ENCODE measurements at places on chromosomes 1 and 21.

GRCh38 chr1:39043513-39043912 lies 17.4 kb downstream of the NDUFS5 start:
- 0 out of 2 replicates have a peak, but pooled peaks cover 1% of the 10 kb centered on the region for H3K36me3 ChIP-seq
- no peaks in the 10 kb centered on the region for H3K4me1 ChIP-seq
- no peak for DNase-seq

GRCh38 chr1:64965366-64966157 lies 787 bp downstream of the JAK1 start:
- no peaks in the 10 kb centered on the region for H3K4me1 ChIP-seq
- H3K27ac ChIP-seq, result peak overlapping the region; percentile 36
- peak overlapping the region; percentile 93 for H3K4me3 ChIP-seq
- no peaks in the 10 kb centered on the region for H3K27me3 ChIP-seq

DNA sequence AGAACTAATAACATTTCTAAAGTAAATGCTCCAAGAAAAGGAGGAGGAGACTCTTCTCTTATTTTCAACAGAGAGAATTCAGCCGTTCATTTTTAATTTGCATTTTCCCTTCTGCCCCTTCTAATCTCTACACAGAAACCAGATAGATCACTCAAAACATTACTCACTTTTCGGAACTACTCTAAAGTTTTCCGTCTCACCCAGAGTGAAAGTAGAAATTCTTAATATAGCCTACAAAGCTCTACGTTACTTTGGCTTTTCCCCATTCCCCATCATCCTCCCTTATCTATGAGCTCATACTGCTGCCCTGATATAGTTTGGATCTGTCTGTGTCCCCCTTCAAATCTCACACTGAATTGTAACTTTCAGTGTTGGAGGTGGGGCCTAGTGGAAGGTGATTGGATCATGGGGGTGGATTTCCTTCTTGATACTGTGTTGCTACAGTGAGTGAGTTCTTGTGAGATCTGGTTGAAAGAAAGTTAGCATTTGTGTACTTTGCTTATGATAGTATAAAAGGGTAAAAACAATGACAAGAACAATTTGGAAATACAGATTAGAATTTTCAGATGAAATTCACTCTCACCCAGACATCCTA lies 188.2 kb downstream of the AMY1C start:
- no peaks in the 10 kb centered on the region for H3K4me1 ChIP-seq
- no peak for DNase-seq
- H3K27ac ChIP-seq, result no peak overlapping the region
- H3K36me3 ChIP-seq, result no peaks in the 10 kb centered on the region

- H3K4me3 ChIP-seq, result no peak overlapping the region
- no peak for DNase-seq
- peaks cover 5% of the 10 kb centered on the region for H3K27me3 ChIP-seq
These were observed 267.2 kb downstream of the ZNF648 start for GRCh38 chr1:181794332-181794731.

DNA sequence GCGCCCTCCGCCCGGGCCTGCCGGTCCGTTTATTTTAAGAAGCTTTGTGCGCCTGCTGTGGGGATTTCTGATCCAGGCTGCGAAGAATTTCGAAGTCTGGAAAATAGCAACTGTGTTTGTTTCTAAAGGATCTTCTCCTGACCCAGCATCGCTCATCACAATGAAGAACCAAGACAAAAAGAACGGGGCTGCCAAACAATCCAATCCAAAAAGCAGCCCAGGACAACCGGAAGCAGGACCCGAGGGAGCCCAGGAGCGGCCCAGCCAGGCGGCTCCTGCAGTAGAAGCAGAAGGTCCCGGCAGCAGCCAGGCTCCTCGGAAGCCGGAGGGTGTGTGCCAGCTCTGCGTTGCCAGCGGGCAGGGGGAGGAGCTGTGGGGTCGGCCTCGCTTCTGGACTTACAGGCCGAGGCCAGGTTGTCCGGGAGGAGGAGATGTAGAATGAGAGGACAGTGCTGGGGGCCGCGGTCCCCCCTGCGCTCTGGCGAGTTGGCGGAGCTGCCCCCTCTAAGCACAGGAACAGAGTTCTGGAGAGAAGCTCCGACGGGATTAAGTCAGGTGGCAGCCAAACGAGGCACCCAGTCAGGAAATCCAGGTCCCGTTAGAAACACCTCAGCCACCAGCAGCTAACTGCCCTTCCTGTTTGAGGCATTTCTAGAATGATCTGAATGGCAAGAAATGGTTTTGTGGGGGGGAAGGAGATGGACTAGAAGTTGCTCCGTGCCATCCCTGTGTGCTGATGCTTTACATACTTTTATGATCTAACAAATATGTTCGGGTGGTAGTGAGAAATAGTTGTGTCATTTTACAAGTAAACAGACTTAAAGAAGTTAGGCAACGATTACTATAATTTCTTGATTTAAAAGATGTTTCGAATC lies 948 bp downstream of the TXLNA start:
- H3K27me3 ChIP-seq, result no peaks in the 10 kb centered on the region
- H3K36me3 ChIP-seq, result peaks cover 48% of the 10 kb centered on the region
- no peak for DNase-seq
- H3K4me3 ChIP-seq, result peak overlapping the region; percentile 51
- peaks cover 10% of the 10 kb centered on the region for H3K4me1 ChIP-seq

GRCh38 chr21:42358937-42359336 lies 7.4 kb downstream of the TFF1 start:
- H3K27me3 ChIP-seq, result no peaks in the 10 kb centered on the region
- no peaks in the 10 kb centered on the region for H3K4me1 ChIP-seq
- no peak overlapping the region for H3K27ac ChIP-seq
- H3K36me3 ChIP-seq, result no peaks in the 10 kb centered on the region

- H3K4me1 ChIP-seq, result no peaks in the 10 kb centered on the region
- no peak overlapping the region for H3K27ac ChIP-seq
- no peak overlapping the region for H3K4me3 ChIP-seq
- no peak for DNase-seq
- no peaks in the 10 kb centered on the region for H3K36me3 ChIP-seq
These were observed 681 bp upstream of the GPR61 start for GRCh38 chr1:109538827-109539555.

GRCh38 chr1:61011561-61012263 lies 70.6 kb upstream of the NFIA start:
- H3K27ac ChIP-seq, result no peak overlapping the region
- no peaks in the 10 kb centered on the region for H3K4me1 ChIP-seq
- H3K27me3 ChIP-seq, result no peaks in the 10 kb centered on the region
- DNase-seq, result no peak
- no peak overlapping the region for H3K4me3 ChIP-seq

- H3K27ac ChIP-seq, result no peak overlapping the region
- H3K27me3 ChIP-seq, result no peaks in the 10 kb centered on the region
- DNase-seq, result no peak
- no peaks in the 10 kb centered on the region for H3K4me1 ChIP-seq
- no peaks in the 10 kb centered on the region for H3K36me3 ChIP-seq
These were observed 513.0 kb downstream of the NUF2 start for GRCh38 chr1:163834778-163835177.
